NCI-H1092 (cell line): ENCODE measurements at places on chromosomes 12 and 14.

GRCh38 chr14:38098074-38098836 lies 109.4 kb upstream of the SSTR1 start:
- no peak for DNase-seq

DNA sequence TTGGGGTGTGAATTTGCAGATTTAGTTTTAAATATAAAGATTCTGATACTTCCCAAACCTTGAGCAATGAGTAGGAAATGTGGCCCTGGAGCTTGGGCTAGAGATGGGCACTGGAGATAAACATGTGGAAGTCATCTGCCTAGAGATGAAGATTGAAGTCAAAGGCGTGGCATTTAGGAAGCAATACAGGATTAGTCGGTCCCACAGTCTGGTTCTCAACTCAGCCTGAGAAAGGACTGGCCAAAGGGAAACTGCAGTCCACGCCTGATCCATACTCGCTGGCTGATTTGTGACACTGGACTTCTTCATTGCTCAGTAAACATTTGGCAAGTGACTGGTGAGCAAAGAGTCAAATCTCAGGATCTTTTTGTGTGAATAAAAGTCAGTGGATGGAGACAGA lies 268.2 kb upstream of the ATP2B1 start:
- DNase-seq, result no peak

- DNase-seq, result no peak
These were observed 3.2 kb upstream of the SYNE3 start for GRCh38 chr14:95519699-95520098.

DNA sequence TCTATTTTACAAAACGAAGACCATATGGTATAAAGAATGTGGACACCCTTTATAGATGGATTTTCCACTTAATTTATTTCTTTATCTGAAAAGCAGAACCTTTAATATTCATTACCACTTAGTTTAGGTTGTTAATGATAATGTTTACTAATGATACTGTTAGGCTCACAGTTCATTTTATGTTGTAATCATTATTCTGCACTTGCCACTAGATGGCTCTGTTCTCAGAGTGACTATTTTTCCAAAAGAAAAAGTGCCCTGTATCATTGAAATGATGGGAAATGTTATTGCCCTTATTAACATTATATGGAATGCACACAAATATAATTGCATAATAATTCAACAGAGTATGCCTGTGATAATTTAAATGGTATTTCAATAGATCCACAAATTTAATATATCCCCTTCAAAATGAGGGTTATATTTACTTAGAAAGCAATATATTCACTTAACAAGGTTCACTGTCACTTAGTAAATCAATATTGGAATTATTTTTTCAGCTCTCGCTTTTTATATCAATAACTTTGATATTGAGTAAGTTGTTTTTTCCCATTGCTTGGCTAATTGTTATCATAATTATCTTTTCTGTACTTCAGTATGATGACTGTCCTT lies 95.7 kb downstream of the PDE3A start:
- no peak for DNase-seq

DNA sequence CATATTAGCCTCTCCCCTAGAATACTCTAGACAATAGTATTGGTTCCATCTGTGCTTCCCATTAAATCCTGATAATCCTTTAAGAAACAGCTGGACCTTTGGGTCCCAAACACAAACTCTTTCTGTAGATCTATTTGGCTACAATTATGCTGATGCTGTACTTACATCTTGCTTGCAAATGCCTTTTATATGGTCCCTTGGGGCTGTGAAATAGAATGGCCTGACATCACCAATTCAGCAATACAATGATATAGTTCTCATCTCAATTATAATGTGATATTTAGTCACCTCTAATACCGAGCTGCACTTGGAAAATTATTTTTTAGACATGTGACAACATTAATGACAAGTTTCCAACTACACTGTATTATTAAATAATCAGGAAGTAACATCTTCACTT lies 261.5 kb downstream of the SOX5 start:
- no peak for DNase-seq

- DNase-seq, result peak; percentile 65
These were observed 825 bp upstream of the CCDC85C start for GRCh38 chr14:99604766-99605298.

GRCh38 chr12:32595251-32595650 lies 83.8 kb upstream of the DNM1L start:
- no peak for DNase-seq

- DNase-seq, result no peak
These were observed 79.4 kb downstream of the SETD3 start for GRCh38 chr14:99401211-99401610.

DNA sequence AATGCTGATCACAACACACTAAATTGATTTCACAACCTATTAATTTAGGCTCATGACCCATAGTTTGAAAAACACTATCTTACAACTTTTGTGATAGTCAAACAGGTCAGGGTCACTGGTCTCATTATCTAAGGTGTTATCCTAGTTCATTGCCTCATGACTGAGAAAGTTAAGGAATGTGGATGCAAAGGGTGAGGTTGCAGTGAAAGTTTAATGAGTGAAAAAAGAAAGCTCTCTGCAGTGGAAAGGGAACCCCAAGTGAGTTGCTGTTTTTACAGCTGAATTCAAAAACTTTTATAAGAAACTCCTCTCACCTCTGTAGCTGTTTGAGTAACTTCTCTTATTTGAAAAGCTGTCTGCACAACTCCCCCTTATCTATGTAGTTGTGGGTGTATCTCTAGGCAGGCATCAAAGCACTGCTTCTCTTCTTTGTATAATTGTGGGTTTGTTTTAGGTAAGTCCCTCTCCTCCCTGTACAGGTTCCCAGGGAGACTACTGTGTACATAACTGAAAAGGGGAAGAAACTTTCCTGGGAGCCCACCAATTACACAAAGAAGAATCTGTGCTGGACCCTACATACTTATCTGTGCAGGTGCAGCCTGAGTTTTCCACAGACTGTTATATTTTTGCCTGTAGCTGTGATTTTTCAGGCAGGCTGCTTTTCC lies 18.9 kb downstream of the DNAL1 start:
- DNase-seq, result no peak

DNA sequence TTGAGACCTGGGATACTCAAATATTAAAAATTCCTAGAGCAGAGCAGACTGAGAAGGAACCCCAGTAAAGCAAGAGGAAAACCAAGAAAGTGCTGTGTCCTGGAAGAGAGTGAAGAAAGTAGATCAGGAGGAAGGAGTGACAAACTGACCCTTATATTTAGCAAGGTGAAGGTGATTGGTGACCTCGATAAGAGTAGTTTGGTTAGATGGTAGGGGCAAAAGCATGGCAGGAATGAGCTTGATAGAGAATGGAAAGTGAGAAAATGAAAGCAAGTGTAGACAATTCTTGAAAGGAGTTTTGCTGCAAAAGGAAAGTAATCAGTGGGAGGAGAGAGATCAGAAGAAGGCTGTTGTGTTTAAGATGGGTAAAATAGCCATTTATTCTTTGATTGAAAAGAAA lies 51.1 kb downstream of the RASSF8 start:
- DNase-seq, result no peak

- DNase-seq, result peak; percentile 15
These were observed 7.1 kb upstream of the ARL1 start for GRCh38 chr12:101414533-101415119.

- no peak for DNase-seq
These were observed 465.6 kb downstream of the ZFP36L1 start for GRCh38 chr14:68327231-68327630.

DNA sequence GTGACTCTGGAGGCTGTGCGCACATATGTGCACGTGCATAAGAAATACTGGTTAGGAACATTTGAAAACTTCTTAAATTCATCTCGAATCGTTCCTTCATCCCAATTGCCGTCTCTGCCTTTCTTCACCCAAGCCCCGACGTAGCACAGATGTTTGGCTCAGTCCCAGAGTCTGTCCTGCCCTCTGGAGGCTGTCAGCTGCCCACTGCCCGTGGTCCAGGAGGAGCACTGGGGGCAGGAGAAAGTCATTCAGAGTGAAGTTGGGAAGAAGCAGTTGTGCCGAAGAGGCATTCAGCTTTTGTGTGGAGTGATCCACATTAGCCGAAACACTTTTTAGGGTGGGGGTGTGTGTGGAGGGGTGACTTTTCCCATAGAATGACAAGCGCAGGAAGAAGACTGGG lies 124.9 kb downstream of the TSPAN9 start:
- DNase-seq, result no peak

DNA sequence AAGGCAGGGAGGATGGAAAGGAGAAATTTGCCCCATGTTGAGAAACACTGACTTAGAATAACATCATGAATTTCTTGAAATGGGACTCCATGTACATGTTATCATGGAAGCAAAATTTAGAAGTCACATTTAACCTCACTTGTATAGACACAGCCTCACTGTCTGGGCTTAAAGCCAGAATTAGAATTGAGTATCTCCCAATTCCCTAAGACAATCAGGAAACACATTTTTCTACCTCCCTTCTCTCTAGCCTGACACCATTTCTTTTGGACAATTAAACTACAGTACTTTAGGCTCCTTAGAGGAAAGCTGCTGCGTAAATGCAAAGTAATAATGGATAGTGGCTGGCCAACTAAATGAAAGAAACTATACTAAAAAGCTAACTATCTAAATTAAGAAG lies 795.5 kb downstream of the C12orf50 start:
- no peak for DNase-seq

- no peak for DNase-seq
These were observed 58.8 kb downstream of the TTC7B start for GRCh38 chr14:90757452-90757851.

DNA sequence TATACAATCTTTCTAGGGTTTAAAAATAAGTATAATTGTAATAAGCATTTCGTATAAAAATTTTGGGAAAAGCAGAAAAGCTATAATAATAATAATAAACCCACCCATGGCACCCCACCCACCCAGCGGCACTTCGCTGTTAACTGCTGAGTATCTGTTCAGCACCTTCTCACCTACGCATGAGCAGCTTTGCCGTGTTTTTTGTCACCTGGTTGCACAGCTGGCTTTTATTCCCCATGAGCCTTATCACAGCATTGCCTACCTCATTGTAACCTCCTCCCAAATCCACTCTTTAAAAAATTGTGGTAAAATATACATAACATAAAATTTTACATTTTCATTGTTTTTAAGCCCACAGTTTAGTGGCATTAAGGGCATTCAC lies 34.7 kb downstream of the CYP46A1 start:
- DNase-seq, result no peak

GRCh38 chr14:41785696-41786095 lies 179.0 kb downstream of the LRFN5 start:
- peak; percentile 36 for DNase-seq

DNA sequence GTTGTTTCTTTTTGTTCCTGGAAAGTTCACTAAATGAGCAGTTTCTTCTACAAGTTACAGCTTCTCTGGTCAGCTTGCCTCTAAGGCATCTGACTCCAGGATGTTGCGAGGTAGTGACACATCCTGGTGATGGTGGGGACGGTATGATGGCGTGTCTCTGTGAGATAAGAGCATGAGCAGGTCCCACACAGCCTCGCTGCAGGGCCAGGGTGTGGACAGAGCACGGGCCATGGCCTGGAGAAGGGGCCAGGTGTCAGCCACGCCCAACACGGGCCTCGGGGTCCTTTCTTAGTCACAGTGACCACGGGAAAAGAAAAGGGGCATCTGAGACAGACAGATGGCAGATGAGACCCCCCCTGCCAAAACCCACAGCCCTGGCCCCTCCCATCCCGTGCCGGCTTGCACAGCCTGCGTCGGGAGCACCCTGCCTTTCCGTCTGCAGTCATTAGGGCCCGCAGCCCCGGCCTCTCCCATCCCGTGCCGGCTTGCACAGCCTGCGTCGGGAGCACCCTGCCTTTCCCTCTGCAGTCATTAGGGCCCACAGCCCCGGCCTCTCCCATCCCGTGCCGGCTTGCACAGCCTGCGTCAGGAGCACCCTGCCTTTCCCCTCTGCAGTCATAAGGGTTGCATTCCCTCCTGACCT lies 79.3 kb upstream of the DYNC1H1 start:
- DNase-seq, result no peak
